ENCODE measurements at places on chromosomes 1 and 21.
A peak's percentile ranks its signal among the peaks of the same experiment; 100 is the strongest.

GRCh38 chr1:116360429-116361173 lies 12.4 kb upstream of the ATP1A1 start:
- no peak for DNase-seq

DNA sequence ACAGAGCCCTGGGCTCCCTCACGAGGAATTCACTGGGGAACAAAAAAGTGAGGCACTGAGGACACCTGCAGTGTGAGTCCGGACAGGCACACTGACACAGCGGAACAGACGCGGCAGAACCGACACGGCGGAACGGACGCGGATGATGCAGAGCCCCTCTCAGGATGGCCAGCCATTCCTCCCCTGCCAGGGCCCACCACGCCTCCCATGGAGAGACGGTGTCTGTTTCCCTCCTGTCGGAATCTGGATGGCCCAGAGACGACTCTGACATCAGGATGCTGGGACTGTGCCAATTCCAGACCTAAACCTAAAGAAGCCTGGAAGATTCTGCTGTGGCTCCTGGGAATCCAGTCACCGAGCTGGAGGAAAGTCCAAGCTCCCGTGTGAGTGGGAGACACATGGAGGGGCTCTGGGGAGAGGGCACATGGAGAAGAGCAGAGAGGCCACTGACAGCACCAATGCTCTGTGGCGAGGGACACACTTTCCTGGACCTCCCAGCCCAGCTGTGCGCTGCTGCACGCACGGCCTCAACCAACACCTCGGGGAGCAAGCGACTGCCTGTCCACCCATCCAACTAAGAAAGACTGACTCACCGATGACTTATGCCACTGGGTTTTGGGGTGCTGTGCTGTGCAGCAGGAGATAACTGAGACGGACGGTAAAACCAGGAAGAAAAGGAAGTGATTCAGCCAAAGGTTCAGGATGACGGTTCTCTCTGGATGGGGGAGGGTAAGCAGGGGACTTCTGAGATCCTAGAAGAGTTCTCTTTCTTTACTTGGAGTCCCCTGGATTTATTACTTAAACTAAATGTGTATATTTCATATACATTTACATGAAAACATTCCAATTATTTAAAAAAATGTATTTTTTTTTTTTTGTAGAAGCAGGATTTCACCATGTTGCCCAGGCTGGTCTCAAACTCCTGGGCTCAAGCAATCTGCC lies 23.3 kb downstream of the ZBTB17 start:
- DNase-seq: no peak

- DNase-seq: peak; percentile 32
These were observed 19.2 kb upstream of the PTTG1IP start for GRCh38 chr21:44892536-44893277.

DNA sequence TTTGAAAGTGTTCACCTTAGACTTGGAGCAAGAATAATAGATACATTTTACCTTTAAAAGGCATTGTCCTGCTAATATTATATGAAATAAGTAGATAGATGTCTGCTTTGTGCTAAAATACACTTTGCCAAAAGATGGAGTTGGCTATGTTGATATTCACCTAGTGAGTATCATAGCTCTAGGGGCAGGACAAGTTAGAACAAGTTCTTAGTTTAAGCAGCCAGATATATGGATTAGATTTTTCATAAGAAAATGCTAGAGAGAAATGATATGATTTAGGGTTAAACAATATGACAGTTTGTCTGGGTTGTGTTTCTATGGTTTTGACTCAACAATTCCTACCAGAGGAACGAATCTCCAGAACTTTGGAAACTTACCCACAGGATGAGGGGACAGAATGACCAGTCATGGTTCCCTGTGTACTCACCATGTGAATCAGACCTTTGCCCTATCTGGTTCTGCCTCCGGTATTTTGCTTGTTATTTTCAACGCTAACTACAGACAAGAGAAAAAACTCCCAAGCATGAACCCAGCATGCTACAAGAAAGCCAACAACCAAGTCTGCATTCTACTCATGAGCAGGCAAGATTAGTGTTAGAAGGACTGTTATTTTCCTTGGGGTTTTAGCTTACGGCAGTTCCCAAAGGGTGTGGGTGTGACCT lies 1.7 kb downstream of the F5 start:
- no peak for DNase-seq

DNA sequence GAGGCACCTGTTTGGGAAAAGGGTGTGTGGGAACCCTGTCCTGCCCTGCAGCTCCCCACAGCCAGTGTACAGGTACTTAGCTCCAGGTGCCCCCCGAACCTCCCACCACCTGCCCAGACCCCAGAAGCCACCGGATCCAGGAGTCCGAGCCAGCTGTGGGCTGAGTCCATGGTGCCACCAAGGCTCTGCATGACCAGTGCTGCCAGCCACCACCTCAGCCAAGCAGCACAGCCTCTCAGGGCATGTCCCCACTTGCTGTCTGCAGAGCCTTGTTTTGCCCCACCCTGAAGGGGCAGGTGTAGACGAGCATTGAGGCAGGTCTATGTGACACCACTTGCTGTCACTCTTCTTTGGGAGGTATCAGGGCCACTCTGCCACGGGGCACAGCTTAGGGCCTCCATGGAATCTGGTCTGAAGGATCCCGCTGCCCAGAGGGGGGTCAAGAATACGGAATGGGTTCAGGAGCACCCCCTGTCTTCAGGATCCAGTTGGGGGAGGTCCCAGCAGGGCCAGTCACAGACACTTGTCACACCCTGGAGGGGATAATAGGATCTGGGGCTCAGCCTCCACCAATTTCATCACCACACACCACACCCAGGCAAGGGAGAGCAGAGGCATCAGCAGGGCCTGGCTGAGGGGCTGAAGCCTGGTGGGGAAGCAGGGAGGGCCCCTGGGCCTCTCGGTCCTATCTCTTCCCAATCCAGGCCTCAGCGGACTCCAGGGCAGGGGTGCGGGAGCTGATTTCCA lies 27.7 kb downstream of the ARHGEF19 start:
- no peak for DNase-seq

Data from NCI-H1092 (cell line).